Activated naive CD4-positive, alpha-beta T cell treated with anti-CD3 and anti-CD28 coated beads for 36 hours (primary cell): ENCODE measurements at places on chromosomes 2 and 18. TPM values are rescaled to one million over a fixed set of nuclear protein-coding genes. Genes with fewer than 3 reads are reported as not detected.

DSG1 gene
- not detected for total RNA-seq

COLEC12 gene
- total RNA-seq, result not detected

HOXD8 gene
- not detected for total RNA-seq

REG3G gene
- not detected for total RNA-seq

IL37 gene
- not detected for total RNA-seq

EVX2 gene
- not detected for total RNA-seq

CHRNG gene
- total RNA-seq, result not detected

DPYSL5 gene
- total RNA-seq, result not detected

OSBPL1A gene
- total RNA-seq, result 2.7 TPM

FAM124B gene
- 0.43 TPM for total RNA-seq

ALPP gene
- not detected for total RNA-seq

CRIM1 gene
- 3.3 TPM for total RNA-seq

CHN1 gene
- total RNA-seq, result 3.3 TPM

DIS3L2 gene
- total RNA-seq, result 35.3 TPM

SLC25A12 gene
- total RNA-seq, result 17.4 TPM

CPO gene
- total RNA-seq, result not detected

OXER1 gene
- total RNA-seq, result not detected

KLHL30 gene
- total RNA-seq, result not detected

LYG2 gene
- total RNA-seq, result not detected

LHCGR gene
- not detected for total RNA-seq

MAP3K19 gene
- not detected for total RNA-seq

SPATA3 gene
- not detected for total RNA-seq
